ENCODE measurements at places on chromosomes 4 and X.
A peak's percentile ranks its signal among the peaks of the same experiment; 100 is the strongest.

DNA sequence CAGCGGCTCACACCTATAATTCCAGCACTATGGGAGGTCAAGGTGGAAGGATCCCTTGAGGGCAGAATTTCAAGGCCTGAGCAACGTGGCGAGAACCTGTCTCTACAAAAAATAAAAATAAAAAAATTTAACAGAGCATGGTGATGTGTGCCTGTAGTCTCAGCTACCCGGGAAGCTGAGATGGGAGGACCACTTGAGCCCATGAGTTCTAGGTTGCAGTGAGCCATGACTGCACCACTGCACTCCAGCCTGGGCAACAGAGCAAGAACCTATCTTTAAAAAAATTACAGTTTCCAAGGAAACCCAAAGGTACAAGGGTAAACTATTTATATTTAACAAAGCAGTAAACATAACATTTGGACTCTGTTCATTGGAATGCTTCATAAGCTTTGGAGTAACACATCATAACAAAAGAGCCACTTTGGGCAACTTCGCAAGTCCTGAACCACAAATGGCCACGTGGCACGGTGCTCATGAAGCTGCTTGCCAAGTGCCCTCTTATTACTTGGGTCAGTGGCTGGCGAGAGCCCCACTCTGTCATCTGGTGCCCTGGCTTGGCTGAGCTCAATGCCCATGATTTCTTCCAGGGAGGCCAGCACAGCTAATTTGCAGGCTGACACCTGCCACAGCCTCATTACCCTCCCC is 165.6 kb downstream of the SH3KBP1 start:
- no peak for DNase-seq

DNA sequence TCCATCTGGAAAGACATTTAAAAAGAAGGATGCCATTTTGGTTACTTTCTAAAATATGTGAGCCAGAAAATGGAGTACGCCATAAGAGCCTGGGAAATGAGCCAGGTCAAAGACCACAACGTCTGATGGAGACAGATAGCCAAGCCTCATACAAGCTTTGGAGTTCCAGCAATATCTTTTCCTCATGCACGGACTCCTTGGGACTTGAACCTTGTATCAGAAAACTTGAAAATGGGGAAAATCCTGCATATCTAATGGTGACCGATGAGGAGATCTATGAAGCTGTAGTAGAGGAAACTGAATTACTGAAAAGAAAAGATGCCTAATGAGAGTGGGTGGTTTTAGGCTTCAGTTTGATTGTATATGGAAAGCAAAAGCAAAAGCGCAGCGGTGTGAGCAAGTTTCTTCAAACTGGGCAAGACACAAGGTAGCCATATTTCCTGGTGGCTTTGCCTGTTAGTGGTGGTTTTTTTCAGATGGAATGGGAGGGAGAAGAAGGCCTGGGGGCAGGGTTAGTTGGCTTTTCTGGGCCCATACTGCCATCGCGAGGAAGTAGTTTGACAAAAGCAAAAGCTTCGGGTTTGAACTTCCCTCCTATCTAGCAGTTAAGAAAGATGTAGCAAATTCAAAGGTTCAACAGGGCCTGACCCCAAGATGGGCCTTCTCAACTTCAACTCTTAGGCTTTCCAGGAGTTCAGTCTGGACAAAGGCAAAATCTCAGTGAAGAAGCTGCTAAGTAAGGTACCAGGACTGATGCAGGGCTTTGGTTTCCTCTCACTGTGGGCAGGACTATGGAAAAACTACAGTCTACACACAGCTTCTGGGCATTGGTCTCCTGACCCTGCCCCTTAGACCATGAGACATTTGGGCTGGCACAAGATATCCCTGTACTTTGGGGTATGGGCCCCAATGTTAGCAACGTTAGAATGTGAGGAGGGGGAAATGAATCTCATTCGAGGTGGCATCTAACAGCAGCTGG is 210.0 kb upstream of the STK26 start:
- DNase-seq: peak; percentile 63

GRCh38 chr4:37892641-37893040 is 1.8 kb downstream of the TBC1D1 start:
- DNase-seq: no peak

- no peak for DNase-seq
Observed at GRCh38 chr4:85591406-85592098, 116.6 kb downstream of the ARHGAP24 start.

DNA sequence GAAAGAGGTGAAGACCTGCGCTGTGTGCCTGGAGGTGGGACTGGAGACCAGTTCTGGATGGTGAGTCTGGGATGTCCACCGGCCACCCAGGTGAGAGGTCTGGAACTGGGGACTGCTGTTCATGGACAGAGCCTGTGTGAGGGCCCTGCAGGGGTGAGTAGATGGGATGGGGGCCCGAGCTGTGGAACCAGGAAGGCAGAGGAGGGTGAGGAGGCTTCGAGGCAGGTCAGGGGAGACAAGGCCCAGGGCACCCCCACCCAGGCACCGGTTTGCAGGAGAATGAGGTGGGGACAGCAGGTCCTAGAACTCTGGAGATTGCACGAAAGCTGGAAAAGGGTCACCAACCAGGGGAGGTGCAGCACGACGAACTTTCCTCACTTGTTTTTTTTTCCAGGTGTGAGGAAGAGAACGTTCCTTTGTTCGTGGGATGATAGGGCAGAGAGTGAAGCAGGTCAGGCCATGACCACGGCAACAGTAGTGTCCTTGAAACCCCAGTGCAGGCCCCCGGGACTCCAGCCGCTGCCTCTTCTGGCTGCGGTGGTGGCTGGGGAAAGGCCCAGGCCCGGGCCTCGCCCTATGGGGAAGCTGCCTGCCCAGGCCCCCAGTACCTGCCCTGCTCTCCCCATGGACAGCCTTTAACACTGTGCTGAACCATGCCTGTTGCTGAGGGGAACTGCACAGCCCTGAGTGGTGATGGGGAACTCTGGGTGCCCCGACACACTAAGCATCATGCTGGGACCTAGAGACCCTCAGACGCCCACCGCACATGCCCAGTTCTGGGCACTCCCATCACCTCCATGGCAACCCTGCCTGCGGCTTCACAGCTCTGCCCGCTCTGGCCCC is 22.9 kb downstream of the TNIP2 start:
- no peak for DNase-seq

DNA sequence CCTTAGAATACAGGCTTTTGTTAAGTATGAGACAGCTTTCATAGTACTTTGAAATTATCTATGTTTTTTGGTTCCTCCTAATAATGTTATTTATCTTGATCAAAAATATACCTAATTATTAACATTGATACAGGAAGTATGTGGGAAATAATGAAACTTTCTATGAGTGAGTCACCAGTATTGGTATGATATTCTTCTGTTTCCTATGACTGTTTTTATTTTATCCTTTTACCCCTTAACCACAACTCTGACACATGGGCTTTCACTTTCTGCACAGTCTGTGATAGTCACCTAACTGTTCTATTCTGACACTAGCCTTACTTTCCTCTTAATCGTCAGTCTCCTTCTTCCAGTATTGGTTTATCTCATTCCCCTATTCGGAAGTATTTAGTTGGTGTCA is 4.7 kb downstream of the THAP9 start:
- no peak for DNase-seq

DNA sequence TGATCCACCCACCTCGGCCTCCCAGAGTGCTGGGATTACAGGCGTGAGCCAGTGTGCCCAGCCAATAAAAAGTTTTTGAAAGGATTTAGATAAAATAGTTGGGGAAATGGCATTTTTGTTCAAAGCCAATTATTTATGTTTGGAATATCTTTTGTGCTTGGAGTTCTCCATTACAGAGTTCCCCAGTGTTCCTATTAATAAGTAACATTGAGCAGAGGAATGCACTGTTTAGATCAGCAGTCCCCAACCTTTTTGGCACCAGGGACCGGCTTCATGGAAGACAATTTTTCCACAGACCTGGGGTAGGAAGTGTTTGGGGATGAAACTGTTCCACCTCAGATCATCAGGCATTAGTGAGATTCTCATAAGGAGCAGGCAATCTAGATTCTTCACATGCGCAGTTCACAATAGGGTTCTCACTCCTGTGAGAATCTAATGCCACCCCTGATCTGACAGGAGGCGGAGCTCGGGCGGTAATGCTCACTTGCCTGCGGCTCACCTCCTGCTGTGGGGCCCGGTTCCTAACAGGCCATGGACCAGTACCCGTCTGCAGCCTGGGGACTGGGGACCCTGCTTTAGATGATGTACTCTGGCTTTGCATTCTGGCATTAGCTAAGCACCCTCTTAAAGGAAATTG is 8.3 kb downstream of the PKD2 start:
- no peak for DNase-seq

DNA sequence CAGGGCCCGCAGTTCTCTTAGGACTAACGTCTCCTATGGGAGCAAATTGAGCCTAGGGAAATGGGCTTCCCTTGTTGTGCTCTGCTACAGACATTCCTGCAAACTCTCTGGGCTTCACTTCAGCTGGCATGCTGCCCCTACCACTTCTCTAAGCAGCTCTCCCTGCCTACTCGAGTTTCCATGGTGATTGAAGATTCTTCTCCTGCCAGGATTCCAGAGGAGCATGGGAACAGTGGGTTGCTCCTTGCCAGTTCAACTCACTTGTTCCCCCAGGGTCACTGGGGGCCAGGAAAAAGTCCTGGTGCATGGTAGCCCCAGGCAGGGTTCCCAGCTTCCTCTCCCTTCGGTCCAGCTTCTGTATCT is 21.1 kb upstream of the WDR17 start:
- no peak for DNase-seq

- DNase-seq: no peak
Observed at GRCh38 chr4:52311464-52312125, 260.5 kb downstream of the SPATA18 start.

DNA sequence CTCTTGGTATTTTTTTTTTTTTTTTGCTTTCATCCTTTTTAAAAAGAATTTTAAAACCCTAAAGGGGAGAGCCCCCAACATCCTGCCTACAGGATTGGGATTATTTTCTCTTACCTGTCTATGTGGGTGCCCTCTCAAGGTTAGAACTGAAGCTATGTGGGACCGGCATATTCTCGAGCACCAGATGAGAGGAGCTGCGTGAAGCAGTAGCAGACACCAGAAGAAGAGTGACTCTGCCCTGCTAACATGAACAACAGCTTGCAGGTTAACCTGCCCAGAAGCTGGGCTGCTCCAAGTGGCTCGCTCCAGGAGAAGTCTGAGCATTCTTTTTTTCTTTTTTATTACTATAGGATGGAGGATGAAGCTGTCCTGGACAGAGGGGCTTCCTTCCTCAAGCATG is 102.6 kb upstream of the SLC4A4 start:
- DNase-seq: no peak

DNA sequence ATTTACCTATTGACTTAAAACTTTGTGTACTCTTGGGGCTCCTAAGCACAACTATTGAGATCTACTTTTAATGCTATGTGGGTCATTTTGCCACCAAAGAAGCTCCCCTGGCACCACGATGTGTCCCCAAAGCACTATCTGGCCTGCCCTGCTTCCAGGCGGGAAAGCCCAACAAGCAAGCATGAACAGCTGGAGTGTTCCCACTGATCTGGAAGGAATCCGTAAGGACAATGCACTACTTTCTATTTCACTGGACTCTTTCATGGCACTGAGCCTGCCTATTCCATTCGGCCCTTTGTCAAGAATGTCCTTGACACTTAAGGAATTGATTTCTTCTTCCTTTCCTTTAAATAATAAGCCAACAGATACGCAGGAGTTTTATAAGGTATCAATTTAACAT is 38.8 kb downstream of the GRIA3 start:
- no peak for DNase-seq

- no peak for DNase-seq
Observed at GRCh38 chr4:115453416-115453815, 340.0 kb upstream of the NDST4 start.

- no peak for DNase-seq
Observed at GRCh38 chr4:185764876-185765275, 47.1 kb downstream of the SORBS2 start.

DNA sequence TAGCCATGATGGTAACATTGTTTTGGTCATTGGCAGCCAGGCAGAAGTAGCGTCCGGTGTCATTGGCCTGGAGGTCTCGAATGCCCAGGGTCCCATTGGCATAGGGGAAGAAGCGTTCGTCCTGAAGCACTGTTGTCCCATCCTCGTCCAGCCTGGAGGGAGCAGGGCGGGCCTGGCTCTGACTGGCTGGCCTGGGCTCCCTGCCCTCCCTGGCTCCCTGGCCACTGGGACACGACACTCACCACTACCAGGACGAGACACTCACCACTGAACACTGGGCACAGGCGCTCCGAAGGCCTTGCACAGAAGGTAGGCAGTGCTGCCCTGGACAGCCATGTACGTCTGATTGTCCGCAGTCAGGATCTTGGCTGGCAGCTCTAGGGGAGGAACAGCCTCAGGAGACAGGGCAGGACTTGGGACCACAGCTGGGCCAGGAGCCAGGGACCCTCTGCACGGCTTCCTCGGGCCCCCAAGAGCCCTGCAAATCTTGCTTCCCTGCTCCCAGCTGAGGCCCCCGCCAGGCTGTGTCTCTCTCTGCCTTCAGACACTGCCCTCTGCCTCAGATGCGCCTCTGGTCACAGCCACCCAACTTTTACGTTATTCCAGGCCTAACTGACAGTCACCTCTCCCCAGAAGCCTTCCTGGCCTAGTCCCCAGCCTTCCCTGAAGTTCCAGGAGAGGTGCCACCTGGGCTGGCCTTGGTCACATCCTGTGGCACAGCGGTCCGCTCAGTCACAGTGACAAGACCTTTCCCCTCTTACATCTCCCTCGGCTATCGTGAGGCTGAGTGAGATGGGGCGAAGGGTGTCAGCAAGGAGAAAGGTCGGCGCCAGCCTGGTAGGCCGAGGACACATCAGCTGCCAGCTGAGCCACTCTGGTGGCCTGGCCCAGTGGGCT is 17.1 kb downstream of the L1CAM start:
- DNase-seq: no peak

DNA sequence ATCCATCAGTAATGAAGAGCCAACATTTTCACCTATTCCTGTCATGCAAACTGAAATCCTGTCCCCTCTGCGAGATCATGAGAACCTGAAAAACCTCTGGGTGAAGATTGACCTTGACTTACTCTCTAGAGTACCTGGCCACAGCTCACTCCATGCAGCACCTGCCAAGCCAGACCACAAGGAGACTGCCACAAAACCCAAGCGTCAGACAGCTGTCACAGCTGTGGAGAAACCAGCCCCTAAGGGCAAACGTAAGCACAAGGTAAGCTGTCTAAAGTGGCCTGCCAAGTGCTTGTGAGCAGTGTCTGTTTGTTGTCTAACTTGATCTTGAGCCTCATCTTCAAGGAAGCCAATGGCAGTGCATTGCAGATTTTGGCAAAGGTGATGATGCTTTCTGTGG is 455.9 kb downstream of the AFF2 start:
- no peak for DNase-seq

- DNase-seq: no peak
Observed at GRCh38 chr4:118941799-118942198, 53.1 kb downstream of the SYNPO2 start.

DNA sequence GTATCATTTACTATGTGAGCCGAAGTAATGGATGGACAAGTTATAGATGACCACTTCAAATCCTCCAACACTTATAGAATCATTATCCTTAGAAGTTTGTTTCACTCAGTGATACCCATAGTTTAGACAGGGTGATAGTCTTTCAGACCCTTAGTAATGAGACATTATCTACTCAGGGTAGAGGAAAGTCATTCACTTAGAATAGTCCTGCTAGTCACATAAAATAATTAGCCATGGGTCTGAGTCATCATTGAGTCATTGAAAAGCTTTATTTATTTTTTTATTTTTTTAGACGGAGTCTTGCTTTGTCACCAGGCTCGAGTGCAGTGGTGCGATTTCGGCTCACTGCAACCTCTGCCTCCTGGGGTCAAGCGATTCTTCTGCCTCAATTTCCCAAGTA is 321.7 kb upstream of the FSTL5 start:
- DNase-seq: no peak

Data from WERI-Rb-1 (cell line).